ENCODE measurements at places on chromosomes 5 and 9.

DNA sequence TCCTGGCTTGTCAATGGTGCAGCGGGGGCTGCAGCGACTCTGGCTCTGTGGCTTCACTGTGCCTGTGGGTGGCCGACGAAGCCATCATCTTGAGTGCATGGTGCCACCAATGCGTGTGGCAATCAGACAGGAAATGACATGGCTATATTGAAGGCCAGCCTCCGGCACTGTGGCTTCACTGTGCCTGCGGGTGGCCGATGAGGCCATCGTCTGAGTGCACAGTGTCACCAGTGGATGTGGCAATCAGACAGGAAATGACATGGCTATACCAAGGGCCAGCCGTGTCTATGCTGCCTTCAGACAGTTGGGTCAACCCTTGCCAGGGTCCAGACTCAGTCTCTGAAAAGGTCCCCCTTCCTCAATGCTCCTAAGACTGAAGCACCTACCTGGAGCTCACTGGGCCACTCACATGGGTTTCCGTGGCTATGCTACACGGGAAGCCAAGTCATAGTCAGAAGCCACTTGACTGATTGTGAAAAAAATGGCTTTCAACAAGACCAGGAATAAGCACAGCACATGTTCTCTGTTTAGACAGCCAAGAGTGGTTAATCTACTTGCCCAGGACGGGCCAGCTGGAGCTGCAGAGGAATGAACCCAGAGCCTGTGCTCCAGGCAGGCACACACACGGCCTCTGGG, 67.5 kb upstream of the S1PR3 start:
- DNase-seq = no peak

- no peak for DNase-seq
These were observed 39.2 kb downstream of the PRUNE2 start for GRCh38 chr9:76866689-76867088.

- DNase-seq = no peak
These were observed 39.9 kb downstream of the BICD2 start for GRCh38 chr9:92724528-92725265.

- no peak for DNase-seq
These were observed 207.6 kb downstream of the FSTL4 start for GRCh38 chr5:133404724-133405123.

- no peak for DNase-seq
These were observed 71.0 kb upstream of the IQGAP2 start for GRCh38 chr5:76332102-76332501.

- DNase-seq = no peak
These were observed 38.9 kb downstream of the PTCH1 start for GRCh38 chr9:95477885-95478284.

DNA sequence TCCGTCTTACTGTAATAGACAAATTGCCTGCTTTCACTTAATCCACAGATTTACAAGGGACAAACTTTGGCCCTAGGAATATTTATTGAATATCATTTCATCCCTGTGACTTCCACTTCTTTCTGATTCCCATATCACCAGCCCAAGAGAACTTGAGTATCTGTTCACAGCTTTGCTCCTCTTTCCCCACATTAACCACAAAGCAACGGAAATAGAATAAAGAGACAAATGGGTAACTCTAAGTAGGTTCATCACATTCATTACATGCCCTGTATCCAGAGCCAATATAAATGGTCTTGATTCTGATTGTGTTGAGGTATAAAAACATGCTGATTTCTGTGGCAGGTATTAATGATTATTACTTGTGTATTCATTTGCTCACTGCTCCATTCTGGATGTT, 41.9 kb downstream of the TMEM252 start:
- DNase-seq = no peak

- no peak for DNase-seq
These were observed 78.2 kb upstream of the MAN2A1 start for GRCh38 chr5:109611505-109611904.
